ENCODE measurements at places on chromosomes 5 and 9.

DNA sequence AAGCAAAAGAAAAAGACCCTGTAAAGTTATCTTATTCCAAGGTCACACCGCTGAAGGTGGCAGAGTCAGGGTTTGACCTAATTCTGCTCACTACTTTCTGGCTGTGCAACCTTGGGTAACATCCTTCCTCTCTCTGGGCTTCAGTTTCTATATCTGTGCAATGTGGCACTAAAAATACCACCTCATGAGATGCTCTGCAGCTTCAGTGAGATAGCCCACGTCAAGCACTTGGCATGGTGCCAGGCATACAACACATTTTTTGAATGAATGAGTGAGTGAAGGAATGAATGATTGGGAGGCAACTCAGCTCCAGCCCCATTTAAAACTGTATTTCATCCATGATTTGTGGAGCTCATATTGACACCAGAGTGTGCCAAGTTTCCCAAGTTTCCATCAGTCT lies 62.3 kb downstream of the FOXI1 start:
- no peak for DNase-seq

- DNase-seq, result no peak
Observed at GRCh38 chr5:176401281-176402205, 13.0 kb downstream of the HIGD2A start.

DNA sequence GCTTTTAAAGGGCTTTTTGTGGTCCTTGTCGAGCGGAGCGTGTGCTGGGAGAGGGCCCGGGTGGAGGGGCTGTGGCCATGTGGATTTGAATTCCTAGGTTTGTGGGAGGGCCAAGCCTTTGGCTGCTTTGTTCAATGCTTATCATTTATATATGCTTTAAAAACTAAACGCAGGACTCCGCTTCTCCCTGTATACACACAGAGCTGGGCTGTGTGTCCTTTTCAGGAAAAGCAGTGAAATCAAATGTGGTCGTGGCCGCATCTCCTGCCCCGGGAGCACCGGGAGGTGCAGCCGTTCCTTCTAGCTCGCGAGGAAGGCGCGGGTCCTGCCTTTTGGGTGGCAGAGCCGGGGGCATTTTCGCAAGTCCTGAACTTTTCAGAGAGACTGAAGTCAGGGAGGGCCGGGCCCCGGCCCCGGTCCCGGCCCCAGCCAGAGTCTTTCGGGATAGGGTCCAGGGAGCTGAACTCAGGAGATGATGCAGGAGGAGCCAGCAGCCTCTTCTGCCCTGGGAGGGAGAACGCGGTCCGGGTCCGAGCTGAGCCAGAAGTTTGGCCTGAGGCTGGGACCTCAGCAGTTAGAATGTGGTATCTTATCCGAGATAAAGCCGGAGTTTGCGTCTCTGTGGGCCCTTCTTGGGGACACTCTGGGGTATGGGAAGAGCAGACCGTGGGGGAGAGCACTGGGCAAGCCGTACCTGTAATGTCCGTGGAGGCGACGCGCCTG lies 158.8 kb downstream of the C9orf152 start:
- peak; percentile 35 for DNase-seq

- DNase-seq, result no peak
Observed at GRCh38 chr5:27208051-27208450, 169.7 kb upstream of the CDH9 start.

GRCh38 chr5:148915224-148915817 lies 88.9 kb downstream of the ADRB2 start:
- DNase-seq, result no peak

DNA sequence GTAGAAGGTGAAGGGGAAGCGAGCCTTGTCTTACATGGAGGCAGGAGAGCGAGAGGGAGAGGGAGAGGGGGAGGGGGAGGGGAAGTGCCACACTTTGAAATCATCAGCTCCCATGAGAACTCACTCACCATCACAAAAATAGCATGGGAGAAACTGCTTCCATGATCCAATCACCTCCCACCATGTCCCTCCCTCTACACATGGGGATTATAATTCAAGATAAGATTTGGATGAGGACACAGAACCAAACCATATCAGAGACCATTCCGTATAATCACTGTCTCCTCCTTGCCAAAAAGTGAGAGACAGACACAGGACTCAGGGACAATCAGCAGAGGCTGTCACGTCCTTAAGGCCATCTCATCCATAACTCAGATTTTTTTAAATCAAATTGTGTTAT lies 187.7 kb upstream of the TAS2R1 start:
- DNase-seq, result no peak

- DNase-seq, result no peak
Observed at GRCh38 chr5:68122439-68123328, 92.9 kb upstream of the PIK3R1 start.

- DNase-seq, result peak; percentile 79
Observed at GRCh38 chr5:169970911-169971765, 9.2 kb downstream of the INSYN2B start.

DNA sequence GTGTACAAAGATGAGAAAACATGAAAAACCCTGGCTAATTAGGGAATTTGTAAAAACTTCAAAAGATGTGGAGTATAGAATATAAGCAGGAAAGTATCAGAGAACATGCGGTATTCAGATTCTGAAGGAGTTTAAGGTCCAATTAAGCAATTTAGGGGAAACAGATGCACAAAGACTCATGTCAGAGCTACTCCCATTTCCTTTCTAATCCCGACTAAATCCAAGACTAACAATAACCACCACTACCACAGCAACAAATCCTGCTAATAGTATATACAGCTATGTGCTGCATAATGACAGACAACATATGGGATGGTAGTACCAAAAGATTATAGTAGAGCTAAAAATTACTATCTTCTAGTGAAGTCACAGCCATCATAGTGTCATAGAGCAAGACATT lies 102.1 kb downstream of the LURAP1L start:
- DNase-seq, result no peak

DNA sequence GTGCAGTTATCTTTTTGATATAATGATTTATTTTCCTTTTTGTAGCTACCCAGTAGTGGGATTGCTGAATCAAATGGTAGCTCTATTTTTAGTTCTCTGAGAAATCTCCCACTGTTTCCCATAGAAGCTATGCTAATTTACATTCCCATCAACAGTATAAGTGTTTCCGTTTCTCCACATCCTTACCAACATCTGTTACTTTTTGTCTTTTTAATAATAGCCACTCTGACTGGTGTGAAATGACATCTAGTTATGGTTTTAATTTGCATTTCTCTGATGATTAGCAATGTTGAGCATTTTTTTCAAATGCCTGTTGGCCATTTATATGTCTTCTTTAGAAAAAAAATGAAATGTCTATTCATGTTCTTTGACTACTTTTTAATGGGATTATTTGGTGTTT lies 94.7 kb downstream of the SERINC5 start:
- no peak for DNase-seq

DNA sequence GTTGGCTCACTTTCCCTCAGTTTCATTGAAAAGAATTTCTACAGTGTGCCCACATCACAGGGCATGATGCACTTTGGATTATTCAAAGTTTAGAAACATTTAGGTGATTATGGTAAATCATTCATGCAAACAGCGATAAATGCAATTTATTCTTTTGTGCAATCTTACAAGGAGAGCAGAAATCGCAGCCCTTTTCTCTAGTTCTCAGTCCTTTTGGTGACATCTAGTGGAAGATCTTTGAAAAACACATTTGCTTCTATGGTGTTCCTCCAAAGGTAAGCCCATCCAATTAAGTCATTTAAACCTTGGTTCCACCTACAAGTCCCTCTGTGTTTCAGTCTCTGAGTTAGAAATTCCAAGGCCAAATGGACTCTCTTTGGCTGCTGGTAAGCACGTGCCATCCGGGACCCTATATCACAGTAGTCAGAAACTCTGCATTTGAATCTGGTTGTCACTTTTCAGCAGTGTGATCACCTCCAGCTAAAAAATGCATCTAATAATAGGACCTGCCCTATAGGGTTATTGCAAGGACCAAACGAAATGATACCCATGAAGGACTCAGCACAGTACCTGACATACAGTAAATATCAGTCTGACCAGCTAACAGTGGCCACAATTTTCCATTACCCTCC lies 66.4 kb downstream of the MACROH2A1 start:
- DNase-seq, result peak; percentile 68

DNA sequence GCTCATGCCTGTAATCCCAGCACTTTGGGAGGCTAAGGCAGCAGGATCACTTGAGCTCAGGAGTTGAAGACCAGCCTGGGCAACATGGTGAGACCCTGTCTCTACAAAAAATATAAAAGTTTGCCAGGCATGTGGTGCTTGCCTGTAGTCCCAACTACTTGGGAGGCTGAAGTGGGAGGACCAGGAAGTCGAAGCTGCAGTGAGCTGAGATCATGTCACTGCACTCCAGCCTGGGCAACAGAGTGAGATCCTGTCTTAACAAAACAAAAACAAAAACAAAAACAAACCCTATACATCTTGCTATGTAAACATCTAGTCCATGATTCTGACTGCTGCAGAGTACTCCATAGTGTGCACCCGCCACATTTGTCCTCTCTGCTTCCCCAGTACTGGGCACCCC lies 19.8 kb upstream of the PPP2CA start:
- DNase-seq, result no peak

DNA sequence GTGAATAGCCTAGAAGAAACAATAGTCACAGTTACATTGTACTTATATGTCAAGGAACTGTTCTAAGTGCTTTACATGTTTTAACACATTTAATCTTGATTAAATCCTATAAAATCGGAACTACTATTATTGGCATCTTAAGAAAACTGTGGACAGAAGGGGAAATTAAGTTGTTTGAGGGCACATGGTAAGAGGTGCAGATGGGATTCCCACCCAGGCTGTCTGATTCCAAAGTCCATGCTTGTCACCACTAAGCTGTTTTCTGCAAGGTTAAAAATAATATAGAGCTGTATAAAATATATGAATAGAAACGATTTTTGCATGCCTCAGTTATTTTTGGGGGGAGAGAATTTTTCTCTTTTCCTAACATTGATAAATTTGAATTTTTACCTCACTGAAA lies 194.6 kb upstream of the KLF9 start:
- no peak for DNase-seq

GRCh38 chr5:27387535-27388073 lies 349.2 kb upstream of the CDH9 start:
- no peak for DNase-seq

DNA sequence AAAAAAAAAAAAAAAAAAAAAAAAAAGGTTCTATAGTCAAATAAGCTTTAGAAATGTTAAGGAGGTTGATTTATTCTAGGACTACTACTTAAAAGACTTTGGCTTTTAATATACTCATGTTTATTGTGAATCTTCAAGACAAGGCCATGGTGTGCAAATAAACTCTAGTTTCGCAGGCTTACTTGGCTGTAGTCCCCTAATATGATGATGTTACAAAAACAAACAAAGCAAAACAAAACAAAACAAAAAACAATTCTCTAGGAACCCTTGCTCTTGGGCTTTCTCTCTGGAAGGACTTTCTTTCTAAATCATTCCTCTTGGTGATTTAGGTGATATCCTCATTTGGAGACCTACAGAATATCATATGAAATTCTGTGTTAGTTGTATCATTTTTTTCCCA lies 172.0 kb downstream of the GDNF start:
- DNase-seq, result peak; percentile 31

- no peak for DNase-seq
Observed at GRCh38 chr5:73378070-73378469, 70.5 kb downstream of the FOXD1 start.

- no peak for DNase-seq
Observed at GRCh38 chr5:16618138-16618897, 1.5 kb upstream of the RETREG1 start.

DNA sequence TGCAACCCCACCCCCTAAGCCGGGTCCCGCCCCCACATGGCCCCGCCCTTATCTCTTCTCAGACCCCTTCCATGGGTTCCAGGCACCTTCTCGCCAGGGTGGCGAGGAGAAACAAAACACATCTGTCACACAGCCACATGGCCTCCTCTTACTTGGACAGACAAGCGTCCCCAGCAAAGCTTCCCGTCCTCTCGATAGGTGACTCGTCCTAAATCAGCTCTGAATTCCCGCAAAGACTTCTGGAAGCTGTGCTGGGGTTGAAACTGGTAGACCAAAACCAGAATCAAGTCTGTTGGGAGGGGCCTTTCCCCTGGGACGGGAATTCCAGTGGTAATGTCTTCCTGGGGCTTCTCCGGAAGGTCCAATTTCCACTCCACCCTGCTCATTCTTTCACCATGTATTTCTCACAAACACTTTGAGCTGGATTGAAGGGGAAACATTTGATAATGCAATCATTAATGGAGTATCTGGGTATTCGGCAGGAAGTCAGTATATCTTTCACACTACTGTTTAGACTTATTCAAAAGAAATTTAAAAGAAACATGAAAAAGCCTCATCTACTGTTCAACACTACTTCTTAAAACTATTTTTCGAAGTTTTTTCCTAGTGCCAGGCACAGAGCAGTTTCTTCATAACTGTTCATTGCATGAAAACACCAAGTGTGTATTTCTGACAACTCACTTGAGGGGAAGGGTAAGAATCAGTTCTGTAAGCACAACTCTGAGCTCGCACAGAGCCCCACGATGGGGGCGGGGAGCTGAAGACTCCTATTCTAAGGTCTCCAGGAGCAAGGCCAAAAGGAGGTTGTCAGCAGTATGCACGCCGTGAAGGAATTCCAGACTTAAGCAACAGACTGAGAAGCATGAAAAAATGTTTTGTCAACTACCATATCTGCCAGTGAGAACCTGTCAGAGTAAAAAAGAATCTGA lies 644 bp upstream of the CTNNAL1 start:
- DNase-seq, result no peak

GRCh38 chr5:136308212-136308795 lies 57.0 kb downstream of the TRPC7 start:
- peak; percentile 19 for DNase-seq

GRCh38 chr5:168790002-168790635 lies 211.0 kb upstream of the PANK3 start:
- no peak for DNase-seq

DNA sequence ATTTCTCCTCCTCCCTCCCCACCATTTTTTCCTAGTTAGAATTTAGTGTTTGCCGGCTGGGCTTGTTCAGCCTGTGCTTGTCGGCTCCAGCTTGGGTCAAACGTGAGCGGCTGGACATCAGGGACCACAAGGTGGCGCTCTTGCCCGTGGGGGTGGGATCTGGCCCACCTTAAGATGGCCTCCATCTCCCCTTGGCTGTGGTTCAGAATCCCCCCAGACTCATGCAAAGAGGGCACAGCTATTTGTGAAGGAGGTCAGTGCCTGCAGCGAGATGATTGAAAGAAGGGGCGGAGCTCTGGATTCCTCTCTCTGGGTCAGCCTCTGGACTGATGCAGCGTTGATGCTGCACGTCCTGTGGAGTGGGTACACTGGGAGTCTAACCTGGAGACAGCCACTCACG lies 283.3 kb upstream of the TUT7 start:
- DNase-seq, result peak; percentile 20

DNA sequence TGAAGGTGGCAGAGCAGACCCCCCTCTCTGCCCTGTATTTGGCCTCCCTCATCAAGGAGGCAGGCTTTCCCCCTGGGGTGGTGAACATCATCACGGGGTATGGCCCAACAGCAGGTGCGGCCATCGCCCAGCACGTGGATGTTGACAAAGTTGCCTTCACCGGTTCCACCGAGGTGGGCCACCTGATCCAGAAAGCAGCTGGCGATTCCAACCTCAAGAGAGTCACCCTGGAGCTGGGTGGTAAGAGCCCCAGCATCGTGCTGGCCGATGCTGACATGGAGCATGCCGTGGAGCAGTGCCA lies 3.8 kb downstream of the ALDH1B1 start:
- DNase-seq, result no peak
